Nucleus accumbens (tissue), 56 donors: ENCODE measurements at places on chromosomes 4 and X.
A peak's percentile ranks its signal among the peaks of the same experiment; 100 is the strongest.

DNA sequence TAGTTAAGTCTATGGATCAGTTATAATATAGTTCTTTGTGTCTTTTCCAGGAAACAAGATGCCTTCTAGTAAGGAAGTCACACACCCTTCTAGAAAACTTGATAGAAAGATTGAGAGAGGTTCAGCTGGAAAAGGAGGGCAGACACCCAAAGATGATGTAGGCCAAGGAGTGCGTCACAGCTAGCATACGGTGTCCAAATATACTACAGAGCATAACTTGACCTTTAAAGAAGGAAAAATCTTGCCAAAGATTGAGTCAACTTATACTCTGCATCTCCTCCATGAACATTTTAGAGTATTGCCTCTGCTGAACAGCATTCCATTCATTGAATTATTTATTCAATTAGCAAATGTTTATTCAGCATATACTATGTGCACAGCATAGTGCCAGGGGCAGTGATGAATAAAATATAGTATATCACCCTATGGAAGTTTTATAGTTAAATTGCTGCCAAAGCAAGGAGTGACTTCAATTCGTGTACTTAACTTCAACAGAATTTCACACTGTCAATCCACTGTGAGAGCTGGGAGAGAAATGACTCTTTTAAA lies 51.9 kb upstream of the SLC6A14 start:
- no peak for DNase-seq

DNA sequence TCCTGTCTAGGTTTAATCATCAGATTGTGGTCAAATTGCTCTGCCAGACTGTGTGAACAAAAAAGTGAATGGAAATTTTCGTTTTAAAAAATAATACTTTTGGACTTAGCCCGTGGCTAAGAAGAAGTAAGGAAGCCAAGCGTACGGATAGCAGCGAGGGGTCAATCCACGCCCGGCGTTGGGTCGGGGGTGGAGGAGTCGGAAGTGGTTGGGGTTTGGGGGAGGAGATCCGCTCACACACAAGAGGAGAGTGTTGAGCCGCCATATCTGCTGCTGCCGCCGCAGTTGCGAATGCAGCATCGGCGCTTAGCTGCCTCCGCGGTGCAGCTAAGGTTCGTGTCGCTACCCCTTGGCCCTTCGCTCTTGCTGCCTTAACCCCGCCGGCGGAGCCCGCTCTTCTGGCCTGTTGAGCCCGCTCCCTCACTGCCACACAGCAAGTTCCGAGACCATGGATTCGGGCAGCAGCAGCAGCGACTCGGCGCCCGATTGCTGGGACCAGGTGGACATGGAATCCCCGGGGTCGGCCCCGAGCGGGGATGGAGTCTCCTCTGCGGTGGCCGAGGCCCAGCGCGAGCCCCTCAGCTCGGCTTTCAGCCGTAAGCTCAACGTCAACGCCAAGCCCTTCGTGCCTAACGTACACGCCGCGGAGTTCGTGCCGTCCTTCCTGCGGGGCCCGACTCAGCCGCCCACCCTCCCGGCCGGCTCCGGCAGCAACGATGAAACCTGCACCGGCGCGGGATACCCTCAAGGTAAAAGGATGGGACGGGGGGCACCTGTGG lies at the start of gene GSPT2:
TSS of gene GSPT2 (plus strand) at position 264 of the 779 bp plus-strand sequence. CDS start at position 449, 185 bp downstream.
- DNase-seq: peak; percentile 30

DNA sequence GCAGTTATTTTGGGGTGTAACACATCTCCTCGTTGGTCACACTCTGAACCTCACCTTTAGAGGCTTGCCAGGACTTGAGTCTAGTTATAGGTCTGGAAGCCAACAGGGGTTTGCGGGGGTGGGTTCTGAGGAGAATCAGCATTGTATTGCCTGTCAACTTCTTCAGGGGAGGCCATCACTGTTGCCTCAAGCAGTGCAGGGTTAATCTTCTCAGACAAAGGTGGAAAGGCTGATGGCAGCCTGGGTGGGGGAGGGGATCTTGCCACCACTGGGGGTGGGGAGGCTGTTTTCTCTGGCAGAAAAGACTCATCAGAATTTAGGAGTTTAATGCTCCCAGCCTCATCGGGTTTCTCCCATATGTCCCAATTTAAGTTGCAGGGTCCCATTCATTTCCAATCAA lies 387.8 kb downstream of the PRR32 start:
- DNase-seq: no peak

DNA sequence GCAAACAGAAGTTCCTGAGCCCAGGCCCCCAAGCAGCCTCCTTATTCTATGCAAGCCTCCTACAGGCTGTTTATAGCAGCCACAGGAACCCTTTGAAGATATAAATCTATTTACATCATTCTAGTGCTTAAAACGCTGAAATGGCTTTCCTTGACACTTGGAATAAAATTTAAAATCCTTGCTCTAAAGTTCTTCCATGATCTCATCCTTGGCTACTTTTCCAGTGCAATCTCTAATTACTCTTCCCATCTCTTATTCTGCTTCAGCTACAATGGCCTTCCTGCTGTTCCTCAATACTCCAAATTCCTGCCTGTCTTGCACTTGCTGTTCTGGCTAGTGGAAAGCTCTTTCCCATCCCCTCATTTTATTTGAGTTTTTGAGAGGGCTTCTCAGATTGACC lies 634.2 kb upstream of the NR3C2 start:
- no peak for DNase-seq

- DNase-seq: no peak
These were observed 363.0 kb downstream of the MID1IP1 start for GRCh38 chrX:39164212-39164611.

DNA sequence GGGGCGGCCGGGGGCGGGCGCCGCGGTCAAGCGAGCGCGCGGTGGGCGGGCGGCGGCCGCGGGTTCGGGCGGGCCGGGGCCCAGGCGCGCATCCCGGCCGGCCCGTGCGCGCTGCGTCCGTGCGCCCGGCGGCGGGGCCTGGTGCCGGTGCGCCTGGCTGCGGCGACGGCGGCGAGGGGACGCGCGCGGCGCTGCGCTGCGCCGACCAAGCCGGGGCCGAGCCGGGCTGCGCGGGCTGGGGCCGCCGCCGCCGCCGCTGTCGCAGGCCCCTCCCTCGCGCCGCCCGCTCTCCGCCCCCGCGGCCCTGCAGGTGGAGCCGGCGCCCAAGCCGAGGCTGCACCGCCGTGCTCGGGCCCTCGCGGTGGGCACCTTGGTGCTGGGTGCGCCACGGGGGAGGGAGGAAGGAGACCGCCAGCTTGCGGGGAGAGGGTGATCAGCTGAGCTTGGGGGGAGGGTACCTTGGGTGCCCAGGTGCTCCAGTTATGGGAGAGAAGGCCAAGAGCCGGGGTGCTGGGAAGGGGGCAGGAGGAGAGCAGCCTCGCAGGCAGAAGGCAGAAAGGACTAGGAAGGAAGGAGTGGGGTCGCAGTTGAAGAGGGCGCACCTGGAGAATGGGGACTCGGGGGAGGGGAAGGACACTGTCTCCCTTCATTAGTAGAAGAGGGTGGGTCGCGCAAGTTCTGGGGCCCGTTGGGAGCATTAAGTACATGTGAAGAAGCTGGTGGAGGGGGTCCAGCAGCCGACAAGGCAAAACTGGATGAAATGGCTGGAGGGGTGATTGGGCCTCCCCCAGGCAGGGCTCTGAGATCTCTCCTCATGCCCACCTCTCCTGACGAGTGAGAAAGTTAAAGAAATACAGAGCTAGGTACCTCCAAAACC lies at the start of gene PPP2R2C:
TSS of gene PPP2R2C (minus strand) at position 228 of the 877 bp plus-strand sequence. CDS start 385 bp downstream, outside the sequence.
- DNase-seq: no peak

DNA sequence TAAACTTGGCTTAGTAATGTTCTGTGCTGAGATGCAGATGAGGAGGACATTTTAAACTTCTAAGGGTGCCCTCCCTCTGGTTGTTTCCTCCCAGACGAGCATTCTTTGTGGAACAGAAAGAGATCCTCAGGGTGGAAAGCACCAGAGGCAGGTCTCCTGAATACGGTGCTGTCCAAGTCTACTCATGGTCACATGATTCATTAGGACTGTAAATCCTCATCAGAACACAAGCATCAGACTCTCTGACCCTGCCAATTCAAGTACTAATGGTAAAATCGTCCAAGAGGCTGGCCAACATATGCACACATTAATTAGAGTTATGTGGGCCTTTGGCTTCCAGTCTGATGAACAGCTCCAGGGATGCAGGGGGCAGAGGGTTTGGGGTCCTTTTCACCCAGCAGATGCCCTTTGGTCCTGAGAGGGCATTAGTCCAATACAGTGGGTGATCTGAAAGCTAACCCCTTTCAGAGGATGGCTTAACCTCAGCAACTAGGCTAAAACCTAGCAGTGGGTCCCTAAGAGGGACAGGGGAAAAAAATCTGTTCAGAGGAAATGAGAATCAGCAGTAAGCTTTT lies 18.2 kb downstream of the HAND2 start:
- no peak for DNase-seq

GRCh38 chr4:117740736-117741135 lies 293.6 kb upstream of the NDST3 start:
- DNase-seq: no peak

DNA sequence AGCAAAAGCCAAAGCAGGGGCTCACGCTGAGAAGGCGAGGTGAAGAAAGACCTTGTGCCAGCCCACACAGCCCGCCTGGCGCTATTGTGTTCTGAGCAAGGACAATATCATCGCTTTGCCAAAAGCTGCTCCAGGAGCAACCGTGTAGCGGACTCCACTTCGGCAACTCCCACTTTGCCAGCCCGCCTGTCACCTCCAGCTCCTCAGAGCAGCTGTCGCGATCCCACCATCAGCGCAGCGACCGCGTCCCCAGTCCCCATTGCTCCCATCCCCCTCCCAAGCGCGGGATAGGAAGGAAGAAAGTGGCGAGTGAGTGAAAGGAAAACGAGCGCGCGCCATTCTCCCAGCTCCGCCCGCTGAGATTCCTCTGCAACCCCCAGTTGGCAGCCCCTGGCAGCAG lies 759 bp downstream of the ZC4H2 start:
- DNase-seq: peak; percentile 1

- DNase-seq: no peak
These were observed 19.9 kb upstream of the PCDH10 start for GRCh38 chr4:133129237-133129636.

- DNase-seq: no peak
These were observed 2.6 kb upstream of the ADH5 start for GRCh38 chr4:99091216-99091575.

- no peak for DNase-seq
These were observed 124.8 kb downstream of the HMX1 start for GRCh38 chr4:8746523-8747466.

- DNase-seq: no peak
These were observed 169.7 kb downstream of the PALLD start for GRCh38 chr4:168666531-168666930.

- DNase-seq: no peak
These were observed 27.9 kb upstream of the KIAA0232 start for GRCh38 chr4:6754481-6755087.
